ENCODE measurements at places on chromosomes 6 and 20.
A peak's percentile ranks its signal among the peaks of the same experiment; 100 is the strongest.

DNA sequence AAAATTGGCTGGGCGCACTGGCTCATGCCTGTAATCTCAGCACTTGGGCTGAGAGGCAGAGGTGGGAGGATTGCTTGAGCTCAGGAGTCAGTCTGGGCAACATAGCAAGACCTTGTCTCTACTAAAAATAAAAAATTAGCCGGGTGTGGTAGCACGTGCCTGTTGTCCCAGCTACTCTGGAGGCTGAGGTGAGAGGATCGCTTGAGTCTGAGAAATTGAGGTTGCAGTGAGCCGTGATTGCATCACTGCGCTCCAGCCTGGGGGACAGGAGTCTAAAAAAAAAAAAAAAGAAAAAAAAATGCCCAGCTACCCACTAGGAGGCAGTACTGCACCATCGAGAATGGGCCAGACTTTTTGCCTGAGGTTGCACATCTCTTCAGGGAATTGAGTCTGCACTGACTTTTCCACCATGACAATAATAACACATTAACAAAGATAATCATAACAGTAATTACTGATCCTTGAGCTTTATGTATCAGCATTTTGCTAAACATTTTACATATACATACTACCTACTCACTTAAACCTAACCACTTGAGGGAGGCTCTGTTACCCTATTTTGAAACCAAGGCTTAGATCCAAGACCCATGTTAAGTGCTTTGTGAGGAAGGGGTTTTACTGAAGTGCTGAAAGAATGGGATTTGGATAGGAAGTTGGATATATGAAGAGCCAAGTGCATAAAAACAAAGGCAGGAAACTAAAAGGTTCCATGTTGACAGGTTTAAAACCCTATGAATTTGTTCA is 21.0 kb downstream of the SRSF3 start:
- no peaks in the 10 kb centered on the region for H3K36me3 ChIP-seq
- H3K4me1 ChIP-seq: no peaks in the 10 kb centered on the region
- no peaks in the 10 kb centered on the region for H3K27me3 ChIP-seq
- no peak overlapping the region for H3K4me3 ChIP-seq

DNA sequence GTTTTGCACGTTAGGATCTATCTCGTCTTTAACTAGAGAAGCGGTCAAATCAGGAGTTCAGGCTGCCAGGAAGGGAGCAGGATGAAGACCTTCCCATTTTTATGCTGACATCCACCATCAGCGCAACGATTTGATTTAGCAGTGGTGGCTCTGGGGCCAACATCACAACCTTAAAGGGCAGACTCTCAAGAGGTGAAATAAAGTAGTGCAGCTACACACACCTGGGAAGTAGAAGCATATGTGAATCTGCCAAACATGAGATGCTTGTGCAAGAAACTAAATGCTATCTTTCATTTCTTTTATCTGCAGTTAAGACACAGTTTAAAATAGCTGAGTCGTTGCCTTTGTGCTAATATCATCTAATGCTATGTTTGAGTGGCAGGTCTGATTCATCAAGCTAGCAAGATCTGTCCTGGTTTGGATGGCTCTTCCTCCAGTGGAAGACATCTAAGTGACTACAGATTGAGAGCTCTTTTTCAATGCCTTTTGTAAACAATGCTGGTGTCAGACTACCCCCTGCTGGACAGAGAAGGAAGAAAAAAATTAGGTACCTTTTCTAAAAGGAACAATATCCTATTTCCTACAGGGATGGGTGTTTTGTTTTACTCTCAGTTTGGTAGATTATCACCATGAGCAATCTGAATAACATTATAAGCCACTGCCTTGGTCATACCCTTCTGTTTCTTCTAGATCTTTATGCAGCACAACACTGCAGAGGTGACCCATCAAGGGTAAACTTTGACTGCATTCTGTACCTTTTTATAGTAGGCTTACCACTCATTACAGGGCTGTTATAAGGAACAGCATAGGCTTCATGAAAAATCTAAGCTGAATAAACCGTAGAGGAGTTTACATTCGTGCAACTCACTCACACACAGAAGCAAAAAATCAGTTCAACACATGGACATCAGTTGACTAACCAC is 171.6 kb upstream of the FBXL4 start:
- DNase-seq: no peak
- no peaks in the 10 kb centered on the region for H3K36me3 ChIP-seq
- H3K4me3 ChIP-seq: no peak overlapping the region
- H3K27me3 ChIP-seq: no peaks in the 10 kb centered on the region

GRCh38 chr6:79824202-79824601 is 123.2 kb downstream of the ELOVL4 start:
- H3K27me3 ChIP-seq: no peaks in the 10 kb centered on the region
- no peaks in the 10 kb centered on the region for H3K36me3 ChIP-seq
- H3K4me1 ChIP-seq: no peaks in the 10 kb centered on the region
- DNase-seq: no peak

GRCh38 chr6:50846852-50847155 is 28.1 kb downstream of the TFAP2B start:
- H3K4me3 ChIP-seq: peak overlapping the region; percentile 26
- no peaks in the 10 kb centered on the region for H3K4me1 ChIP-seq
- no peaks in the 10 kb centered on the region for H3K27me3 ChIP-seq
- H3K27ac ChIP-seq: peak overlapping the region; percentile 77
- no peak for DNase-seq
- no peaks in the 10 kb centered on the region for H3K36me3 ChIP-seq

DNA sequence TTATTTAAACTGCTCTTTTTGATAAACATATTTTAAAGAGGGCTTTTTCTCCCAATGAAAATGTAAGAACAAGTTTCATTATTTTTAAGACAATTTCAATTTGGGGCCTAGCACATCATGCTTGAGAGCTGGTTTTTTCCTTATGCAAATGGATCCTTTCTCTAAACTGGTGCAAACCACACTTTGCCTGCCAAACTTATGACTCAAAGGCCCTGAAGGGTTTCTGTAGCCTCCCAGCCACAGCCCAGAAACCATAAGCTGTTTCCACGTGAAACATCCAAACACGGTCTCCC is 451 bp upstream of the HSF2 start:
- no peaks in the 10 kb centered on the region for H3K27me3 ChIP-seq
- peak overlapping the region; percentile 90 for H3K27ac ChIP-seq
- no peak for DNase-seq

GRCh38 chr20:50522053-50522674 is 12.0 kb downstream of the PTPN1 start:
- H3K36me3 ChIP-seq: no peaks in the 10 kb centered on the region
- H3K4me1 ChIP-seq: no peaks in the 10 kb centered on the region
- H3K27me3 ChIP-seq: no peaks in the 10 kb centered on the region
- no peak overlapping the region for H3K27ac ChIP-seq

DNA sequence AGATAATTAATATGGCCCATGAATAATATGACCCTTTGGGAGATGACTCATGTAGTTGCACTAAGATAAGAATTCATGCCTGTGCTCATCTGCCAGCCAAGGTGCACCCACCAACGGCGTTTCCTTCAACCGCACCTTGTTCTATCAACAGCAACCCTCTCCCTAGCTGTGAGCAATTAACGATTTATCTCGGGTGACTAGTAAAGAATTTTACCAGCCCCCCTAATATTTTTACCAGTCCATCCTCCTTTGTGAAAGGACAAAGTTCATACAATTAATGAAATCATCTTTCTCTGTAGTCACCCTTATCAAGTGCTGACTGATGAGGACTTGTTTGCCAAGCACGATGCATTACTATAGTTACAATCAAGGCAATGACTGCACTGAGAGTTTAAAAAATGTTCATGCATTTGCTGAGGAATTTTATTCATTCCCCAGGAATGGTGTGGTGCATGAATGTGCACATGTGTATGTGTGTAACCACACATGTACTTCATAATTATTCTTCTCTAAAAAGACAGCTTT is 118.7 kb downstream of the SMOC2 start:
- no peak overlapping the region for H3K27ac ChIP-seq
- no peaks in the 10 kb centered on the region for H3K27me3 ChIP-seq
- H3K4me3 ChIP-seq: no peak overlapping the region
- H3K36me3 ChIP-seq: no peaks in the 10 kb centered on the region
- H3K4me1 ChIP-seq: no peaks in the 10 kb centered on the region

GRCh38 chr20:10609770-10610169 is 64.0 kb downstream of the JAG1 start:
- peak overlapping the region; percentile 72 for H3K27ac ChIP-seq
- no peaks in the 10 kb centered on the region for H3K4me1 ChIP-seq
- H3K4me3 ChIP-seq: no peak overlapping the region
- no peaks in the 10 kb centered on the region for H3K27me3 ChIP-seq
- DNase-seq: no peak

DNA sequence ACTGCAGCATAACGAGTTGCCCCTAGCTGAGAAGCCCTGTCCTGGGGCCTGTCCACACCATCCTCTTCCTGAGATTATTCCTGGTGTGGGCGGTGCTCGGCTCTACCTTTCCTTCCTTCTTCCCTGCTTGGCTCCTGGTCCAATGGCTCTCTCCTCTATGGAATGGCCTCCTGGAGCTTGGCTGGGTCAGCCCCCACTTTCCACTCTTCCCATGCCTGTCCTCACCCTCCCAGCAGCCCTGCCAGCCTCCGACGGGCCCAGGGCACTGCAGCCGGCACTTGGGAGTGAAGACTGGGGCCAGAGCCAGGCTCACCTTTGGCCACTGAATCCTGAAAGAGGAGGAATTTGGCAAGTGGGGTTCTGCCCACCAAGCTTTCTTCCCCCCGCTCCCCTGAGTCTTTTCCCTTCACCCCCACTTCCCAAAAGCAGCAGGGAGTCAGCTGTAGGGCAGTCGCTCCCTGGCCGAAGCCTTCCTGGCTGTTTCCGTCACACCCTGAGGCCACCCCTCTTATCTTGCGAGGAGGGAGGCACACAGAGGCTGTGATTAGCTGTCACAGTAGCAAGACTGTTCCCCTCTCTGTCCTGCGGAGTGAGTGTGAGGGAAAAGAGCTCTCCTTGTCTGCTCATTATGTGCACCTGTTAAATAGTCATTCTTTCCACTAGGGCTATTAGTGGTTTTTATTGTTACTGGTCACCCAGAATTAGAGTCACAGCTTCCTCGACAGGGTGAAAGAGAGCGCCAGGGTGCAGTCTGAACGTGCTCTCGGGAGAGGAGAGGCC is 6.3 kb upstream of the CDSN start:
- H3K4me3 ChIP-seq: no peak overlapping the region
- H3K4me1 ChIP-seq: peaks cover 8% of the 10 kb centered on the region
- no peaks in the 10 kb centered on the region for H3K36me3 ChIP-seq
- H3K27me3 ChIP-seq: no peaks in the 10 kb centered on the region
- peak overlapping the region; percentile 88 for H3K27ac ChIP-seq

- H3K36me3 ChIP-seq: no peaks in the 10 kb centered on the region
- no peak overlapping the region for H3K4me3 ChIP-seq
- H3K27me3 ChIP-seq: no peaks in the 10 kb centered on the region
Measured at GRCh38 chr6:129843573-129843972, 17.5 kb downstream of the TMEM244 start.

DNA sequence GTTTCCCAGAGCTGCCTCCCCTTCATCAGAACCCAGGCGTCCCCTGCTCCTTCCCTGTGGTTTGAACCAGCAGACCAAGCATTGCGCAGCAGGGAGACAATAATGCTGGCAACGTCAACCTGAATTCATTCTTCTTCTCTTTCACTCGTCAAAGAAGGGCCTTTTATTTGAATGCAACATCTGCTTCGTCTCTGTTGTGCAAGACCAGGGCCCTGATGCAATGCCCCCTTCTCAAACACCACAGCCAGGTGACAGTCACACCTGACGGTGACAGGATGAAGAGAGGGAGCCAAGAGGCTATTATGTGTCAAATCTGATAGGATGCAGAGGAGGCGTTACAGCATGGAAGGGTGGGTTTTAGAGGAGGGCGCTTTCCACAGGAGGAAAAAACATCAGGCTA is 8.0 kb downstream of the INSM1 start:
- no peak overlapping the region for H3K4me3 ChIP-seq
- no peaks in the 10 kb centered on the region for H3K36me3 ChIP-seq
- DNase-seq: no peak

All from breast epithelium (tissue), 4 donors.